HepG2 (cell line): ENCODE measurements at places on chromosomes 3 and 15. TPM values are rescaled to one million over a fixed set of nuclear protein-coding genes. Genes with fewer than 3 reads are reported as not detected.

The ITPKA gene
- polyA plus RNA-seq, result 13.2 and 16.4 TPM in 2 replicates

The GATM gene
- polyA plus RNA-seq, result 13.9 and 16.8 TPM in 2 replicates

DNA sequence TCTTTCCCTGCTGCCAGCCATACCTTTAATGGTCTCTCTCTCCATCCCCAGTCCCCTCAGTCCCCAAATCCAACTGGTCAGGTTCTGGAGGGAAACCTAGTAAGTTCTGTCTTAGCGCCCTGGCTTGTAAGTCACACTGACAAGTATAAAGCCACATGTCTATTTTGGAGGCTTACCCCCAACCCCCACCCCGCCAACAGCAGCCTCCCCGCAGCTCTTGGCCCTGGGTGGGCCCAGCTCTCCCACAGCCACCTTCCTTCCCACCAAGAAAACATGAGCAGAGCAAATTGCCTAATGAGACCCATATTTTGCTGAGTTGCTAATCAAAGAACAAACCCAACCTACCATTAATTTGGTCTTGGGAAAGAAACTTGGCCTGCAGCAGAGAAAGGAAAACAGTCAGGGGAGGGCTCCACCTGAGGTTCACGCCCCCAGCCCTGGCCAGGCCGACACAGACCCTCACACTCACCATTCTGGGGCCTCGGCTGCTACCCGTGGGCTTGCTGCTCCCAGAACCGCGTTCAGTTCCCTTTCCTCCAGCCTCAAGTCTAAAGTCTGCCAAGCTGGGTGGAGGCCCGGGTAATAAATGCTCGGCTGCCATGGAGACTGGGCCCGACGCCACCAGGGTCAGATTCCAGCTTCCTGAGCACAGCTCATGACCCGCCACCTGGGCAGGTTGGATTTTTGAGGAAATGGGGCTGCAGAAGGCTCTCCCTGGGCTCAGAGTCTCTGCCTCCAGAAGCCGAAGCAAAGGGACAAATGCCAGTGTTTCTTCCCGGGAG is at the start of gene CALML4:
TSS of gene CALML4 (minus strand) at position 557 of the 782 bp plus-strand sequence. CDS start at position 472, 85 bp downstream.
- peak; percentile 74 for DNase-seq

GRCh38 chr3:106745344-106746168 is 631.7 kb upstream of the CCDC54 start:
- no peak for DNase-seq

DNA sequence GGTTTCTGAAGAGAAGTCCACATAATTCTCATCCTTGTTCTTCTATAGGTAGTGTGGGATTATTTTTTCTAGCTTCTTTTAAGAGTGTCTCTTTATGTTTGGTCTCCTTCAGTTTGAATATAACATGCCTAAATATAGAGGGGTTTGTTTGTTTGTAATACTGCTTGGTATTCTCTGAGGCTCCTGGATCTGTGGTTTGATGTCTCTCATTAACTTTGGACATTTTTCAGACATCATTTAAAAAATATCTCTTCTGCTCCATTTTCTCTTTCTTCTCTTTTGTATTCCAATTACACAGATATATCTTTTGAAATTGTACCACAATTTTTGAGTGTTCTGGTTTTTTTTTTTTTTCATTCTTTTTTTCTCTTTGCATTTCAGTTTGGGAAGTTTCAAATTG is 113.1 kb downstream of the ARNT2 start:
- DNase-seq, result no peak

The EOMES gene
- 0.10 and 0.12 TPM in 2 replicates for polyA plus RNA-seq

- DNase-seq, result peak; percentile 74
Observed at GRCh38 chr3:99875929-99876841, 58.5 kb downstream of the CMSS1 start.

GRCh38 chr3:7357101-7357500 is 496.2 kb downstream of the GRM7 start:
- no peak for DNase-seq

- no peak for DNase-seq
Observed at GRCh38 chr15:85762039-85762755, 32.5 kb downstream of the KLHL25 start.

DNA sequence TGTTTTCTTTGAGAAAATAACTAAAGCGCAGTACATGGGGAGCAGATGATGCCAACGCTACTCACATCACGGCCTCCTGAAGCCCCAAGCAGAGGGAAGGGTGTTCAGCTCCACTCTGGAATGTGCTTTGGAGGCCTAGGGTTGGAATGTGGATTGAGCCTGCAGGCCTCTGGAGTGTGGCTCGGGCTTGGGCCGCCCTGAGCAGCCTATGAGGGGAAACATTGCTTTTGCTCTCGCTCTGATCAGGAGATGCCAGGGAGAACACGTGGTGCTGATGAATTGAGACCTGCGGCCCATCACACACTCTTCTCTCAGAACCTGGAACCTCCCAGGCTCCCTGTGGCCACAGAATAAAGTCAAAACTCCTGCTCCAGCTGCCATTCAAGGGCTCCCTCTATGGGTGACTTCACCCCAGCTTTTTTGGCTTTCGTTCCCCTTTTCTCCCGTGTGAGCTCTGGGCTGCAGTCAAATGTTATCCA is 23.3 kb downstream of the CCDC13 start:
- DNase-seq, result no peak

The PTX3 gene
- not detected in 2 replicates for polyA plus RNA-seq

The CLEC3B gene
- 0.07 and 0.10 TPM in 2 replicates for polyA plus RNA-seq

- DNase-seq, result peak; percentile 23
Observed at GRCh38 chr3:155282385-155283091, 10.9 kb downstream of the STRIT1 start.

DNA sequence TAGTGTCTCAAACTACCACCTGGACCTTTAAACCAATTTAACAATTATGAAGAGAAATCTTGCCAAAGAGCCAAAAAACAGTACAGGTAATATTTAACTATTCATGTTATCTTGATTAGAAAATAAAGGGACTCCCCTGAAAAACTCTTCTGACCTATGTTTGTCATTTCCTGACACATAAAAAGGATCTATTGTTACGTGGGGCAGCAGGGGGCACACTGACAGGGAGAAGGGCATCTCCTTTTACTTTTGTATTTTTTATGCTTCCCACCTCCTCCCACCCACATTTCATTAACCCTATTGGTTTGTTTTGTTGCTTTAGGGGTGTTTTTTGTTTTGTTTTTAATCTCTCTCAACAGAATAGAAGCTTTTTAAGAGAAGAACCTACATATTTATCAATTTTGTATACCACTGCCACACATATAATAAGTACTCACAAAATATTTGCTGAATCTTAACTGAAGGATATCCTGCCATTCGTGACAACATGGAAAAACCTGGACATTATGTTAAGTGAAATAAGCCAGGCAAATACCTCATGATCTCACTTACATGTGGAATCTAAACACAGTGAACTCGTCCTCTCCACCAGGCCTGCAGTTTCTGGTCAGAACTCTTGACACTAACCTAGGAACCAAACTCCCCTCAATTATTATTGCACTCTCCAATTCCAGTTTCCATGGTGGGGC is 17.7 kb downstream of the STAG1 start:
- DNase-seq, result peak; percentile 59

The FBXW12 gene
- not detected in 2 replicates for polyA plus RNA-seq

GRCh38 chr3:8558645-8559044 is 57.0 kb downstream of the LMCD1 start:
- no peak for DNase-seq

The ITIH1 gene
- 19.6 and 46.5 TPM in 2 replicates for polyA plus RNA-seq

DNA sequence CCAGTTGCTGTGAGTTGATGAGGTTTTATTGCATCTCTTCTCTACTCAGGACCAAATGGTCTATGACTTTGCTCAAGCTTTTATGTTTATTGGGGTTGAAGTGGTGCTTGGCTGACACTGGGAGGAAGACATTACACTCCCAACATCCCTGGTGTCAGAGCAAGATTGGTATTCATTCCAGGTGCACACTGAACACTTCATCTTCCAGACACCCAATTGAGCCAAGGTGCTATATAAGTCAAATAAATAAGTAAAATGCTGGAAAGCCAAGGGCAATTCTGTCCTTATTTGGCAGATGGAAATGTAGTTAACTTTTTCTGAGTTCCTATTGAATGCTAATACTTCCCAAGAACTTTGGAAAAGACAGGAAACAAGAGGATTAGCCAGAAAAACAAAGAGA is 53.2 kb upstream of the CDV3 start:
- no peak for DNase-seq

DNA sequence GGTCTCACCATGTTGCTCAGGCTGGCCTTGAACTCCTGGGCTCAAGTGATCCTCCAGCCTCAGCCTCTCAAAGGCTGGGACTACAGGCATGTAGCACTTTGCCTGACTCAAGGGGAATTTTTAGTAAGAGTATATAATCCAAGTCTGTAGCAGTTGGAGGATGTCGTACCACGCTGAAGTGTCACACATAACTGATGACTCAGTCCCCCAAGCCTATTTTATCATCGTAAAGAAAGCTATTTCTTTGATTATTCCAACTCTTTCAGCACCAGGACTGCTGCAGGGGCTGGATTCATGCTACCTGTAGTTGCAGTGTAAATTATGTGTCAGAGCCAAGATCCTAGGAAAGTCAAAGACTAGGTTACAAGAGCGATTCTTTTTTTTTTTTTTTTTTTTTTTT is 1.4 kb upstream of the PRKCI start:
- no peak for DNase-seq

DNA sequence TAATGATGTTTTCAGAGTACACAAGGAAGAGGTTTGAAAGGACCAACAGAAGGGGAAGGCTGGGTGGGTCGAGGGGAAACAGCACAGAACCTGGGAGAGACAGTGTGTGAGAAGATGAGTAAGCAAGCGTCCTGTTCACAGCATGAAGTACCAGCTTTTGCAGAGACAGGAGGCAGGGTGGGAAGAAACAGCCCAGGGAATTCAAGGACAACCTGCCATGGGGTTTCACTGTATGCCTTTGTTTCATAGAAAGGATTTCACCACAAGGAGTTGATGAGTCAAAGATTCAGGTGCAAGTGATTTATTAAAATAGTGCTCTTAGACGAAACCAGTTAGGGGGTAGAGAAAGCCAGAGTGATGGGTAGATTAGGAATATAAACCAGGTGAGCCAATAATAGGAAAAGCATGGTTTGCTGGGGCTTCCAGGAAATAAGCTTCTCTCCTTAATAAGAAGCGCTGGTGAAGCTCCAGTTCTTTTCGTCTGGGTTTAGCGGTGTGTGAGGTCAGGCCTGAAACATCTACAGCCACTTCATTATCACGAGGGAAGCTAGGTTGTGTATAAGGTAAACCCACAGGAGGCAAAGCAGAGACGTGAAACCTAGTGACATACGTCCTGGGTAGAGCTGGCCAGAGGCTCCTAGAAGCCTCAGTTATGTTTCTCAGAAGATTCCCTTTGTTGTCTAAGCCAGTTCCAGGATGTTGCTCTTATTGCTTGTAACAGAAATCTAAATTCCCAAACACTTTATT is 3.9 kb downstream of the HHLA2 start:
- DNase-seq, result no peak

The CKMT1B gene
- polyA plus RNA-seq, result 0.17 and 0.34 TPM in 2 replicates

DNA sequence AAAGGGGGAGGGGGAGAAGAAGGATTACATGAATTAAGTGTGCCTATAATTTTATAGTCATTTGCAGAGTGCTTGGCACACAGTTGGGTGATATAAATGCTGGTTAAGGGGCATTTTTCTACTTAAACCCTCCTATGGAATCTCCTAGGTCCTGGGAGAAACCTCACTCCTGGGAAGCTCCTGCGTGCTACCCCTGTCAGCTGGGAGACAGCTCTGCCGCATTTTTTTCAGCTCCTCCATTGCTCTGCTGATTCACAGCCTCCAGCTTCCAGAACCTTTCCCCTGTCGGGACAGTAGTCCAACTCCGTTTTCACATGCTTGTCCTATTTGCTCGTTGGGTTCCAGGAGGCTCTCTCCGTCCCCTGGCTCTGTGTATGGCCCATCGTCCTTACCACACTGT is 59.2 kb downstream of the CHRD start:
- DNase-seq, result no peak

DNA sequence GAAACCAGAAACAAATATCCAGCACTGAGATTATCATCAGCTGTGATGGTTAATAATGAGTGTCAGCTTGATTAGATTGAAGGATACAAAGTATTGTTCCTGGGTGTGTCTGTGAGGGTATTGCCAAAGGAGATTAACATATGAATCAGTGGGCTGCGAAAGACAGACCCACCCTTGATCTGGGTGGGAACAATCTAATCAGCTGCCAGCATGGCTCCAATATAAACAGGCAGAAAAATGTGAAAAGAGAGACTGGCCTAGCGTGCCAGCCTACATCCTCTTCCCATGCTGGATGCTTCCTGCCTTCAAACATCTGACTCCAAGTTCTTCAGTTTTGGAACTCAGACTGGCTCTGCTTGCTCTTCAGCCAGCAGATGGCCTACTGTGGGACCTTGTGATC is 869.5 kb downstream of the SI start:
- no peak for DNase-seq

- DNase-seq, result peak; percentile 43
Observed at GRCh38 chr3:33848624-33849347, 50.4 kb downstream of the PDCD6IP start.

The HMCES gene
- 16.1 and 20.1 TPM in 2 replicates for polyA plus RNA-seq

- no peak for DNase-seq
Observed at GRCh38 chr3:127589600-127590281, 792 bp downstream of the TPRA1 start.

- no peak for DNase-seq
Observed at GRCh38 chr3:120025520-120025919, 68.7 kb downstream of the GSK3B start.

The P2RY1 gene
- not detected in 2 replicates for polyA plus RNA-seq

The SLC22A13 gene
- 0.10 and 0.20 TPM in 2 replicates for polyA plus RNA-seq

GRCh38 chr3:141275032-141275422 is 43.4 kb downstream of the PXYLP1 start:
- peak; percentile 24 for DNase-seq

The ECE2 gene
- 0.03 TPM in 1 of 2 replicates, not detected in the other for polyA plus RNA-seq

GRCh38 chr3:125157183-125157582 is 55.4 kb downstream of the SLC12A8 start:
- DNase-seq, result no peak

The AGBL1 gene
- polyA plus RNA-seq, result 0.01 TPM in 1 of 2 replicates, not detected in the other

GRCh38 chr3:13075986-13076654 is 2.9 kb upstream of the IQSEC1 start:
- DNase-seq, result no peak

DNA sequence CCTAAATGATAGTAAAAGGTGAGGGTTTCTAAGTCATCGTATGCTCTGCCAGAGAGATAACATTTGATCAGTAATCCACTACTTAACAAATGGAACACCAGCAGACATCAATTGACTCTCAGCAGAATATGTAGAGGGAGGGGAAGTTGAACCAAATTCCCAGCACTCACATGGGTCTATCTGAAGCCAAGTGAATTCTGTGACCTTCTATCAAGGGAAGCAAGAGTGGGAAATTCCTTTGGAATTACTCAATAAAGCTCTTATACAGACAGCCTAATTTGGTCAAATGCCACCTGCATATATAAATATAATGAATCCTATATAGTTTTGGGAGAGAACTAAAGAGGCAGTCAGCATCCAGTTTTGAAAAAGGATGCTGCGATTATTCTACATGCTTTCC is 15.8 kb upstream of the KCNMB2 start:
- no peak for DNase-seq

DNA sequence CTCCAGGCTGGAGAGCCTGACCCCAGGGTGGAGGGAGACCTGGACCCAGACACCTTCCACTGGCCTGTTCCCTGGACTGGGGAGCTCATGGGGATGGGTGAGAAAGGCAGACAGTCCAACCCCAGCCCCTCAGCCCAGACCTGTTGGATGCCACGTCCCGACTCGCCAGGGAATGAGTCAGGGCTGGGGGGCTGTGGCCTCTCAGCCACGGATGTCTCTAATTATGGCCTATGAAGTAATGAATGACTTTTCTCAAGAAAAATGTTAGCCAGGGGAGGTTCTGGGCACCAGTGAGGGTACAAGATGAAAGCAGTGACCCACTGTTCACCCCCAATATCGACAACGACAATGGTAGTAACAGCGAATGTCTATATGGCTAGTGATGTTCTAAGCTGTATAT is 107.0 kb upstream of the RPL32 start:
- no peak for DNase-seq

- no peak for DNase-seq
Observed at GRCh38 chr15:69780981-69781380, 316.7 kb downstream of the TLE3 start.

The CTXN2 gene
- 0.03 TPM in 1 of 2 replicates, not detected in the other for polyA plus RNA-seq

The SATB1 gene
- polyA plus RNA-seq, result 0.03 and 0.14 TPM in 2 replicates
